ENCODE measurements at places on chromosomes 16 and 17.

GRCh38 chr17:67601897-67602296 is 115.8 kb upstream of the NOL11 start:
- DNase-seq, result no peak

DNA sequence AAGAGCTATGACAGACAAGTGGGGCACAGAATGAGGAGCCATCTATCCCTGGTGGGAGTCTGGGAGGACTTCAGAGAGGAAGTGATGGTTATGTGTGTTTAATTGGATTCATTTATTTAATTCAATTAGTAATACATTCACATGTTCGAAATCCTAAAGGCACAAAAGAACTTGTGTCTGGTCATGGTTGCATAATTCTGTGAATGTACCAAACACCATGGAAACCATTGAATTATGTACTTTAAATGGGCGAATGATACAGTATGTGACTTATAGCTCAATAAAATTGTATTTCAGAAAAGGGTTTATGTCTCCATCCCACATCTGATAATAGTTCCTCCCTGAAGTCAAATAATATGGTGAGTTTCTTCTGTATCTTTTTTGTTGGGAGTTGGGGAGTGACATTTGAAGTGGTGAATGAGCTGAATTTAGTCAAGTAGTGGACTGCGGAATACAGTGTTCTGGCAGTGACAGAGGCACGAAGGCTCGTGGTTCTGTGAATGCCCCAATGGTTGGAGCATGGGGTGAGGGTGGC is 19.8 kb upstream of the G6PC1 start:
- DNase-seq, result no peak

GRCh38 chr17:63435681-63436522 is 10.2 kb downstream of the CYB561 start:
- no peak for DNase-seq

DNA sequence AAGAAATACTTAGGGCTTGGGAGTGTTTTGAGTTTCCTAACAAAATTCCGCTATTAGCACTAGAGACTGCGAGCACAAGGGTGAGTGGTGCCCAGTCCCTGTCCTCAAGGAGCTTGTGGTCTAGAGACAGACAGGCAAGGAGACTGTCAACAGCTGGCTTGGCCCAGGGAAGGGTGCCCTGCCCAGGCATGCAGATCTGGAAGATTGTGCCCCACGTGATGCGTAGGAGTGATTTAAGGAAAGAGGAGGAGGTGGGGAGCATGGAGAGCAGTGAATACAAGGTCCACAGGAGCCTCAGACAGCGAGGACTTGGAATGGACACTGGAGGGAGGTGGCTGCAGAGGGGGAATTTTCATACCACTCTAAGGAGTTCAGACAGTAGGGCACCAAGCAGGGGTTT is 25.0 kb downstream of the SCPEP1 start:
- DNase-seq, result no peak

- DNase-seq, result no peak
Observed at GRCh38 chr16:450785-451512, 25.5 kb downstream of the RAB11FIP3 start.

DNA sequence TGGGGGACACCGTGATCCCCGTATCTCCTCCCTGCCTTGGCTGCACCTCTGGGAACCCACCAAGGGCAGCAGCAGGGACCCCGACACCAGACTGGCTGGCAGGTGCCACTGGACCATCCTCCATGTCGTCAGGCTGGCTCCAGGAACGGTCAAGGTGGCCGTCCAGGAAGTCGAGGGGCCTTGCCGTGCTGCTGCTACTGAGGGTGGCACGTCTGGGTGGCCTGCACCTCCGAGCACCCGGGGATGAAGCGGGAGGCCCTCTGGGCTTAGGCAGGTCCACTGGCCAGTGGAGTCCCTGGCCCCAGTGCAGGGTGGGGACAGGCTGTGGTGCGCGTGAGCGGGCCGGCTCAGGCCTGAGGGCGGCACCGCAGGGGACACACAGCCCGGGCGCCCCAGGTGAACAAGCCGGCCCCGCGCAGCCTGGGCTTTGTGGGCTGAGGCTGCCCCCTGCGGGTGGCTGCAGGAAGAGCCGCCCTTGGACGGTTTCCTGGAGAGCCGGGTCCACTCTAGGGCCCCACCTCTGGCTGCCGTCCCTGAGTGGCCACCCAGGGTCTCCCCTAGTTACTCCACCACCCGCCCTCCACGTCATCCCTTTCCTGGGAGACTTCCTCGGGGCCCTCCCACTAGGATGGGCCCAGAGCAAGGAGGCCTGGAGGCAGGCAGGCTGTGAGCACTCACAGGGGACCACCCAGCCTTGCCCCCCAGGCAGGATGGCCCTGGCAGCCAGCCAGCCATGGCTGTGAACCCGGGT is 42.8 kb upstream of the ZC3H18 start:
- peak; percentile 13 for DNase-seq

GRCh38 chr16:47197536-47198179 is 53.9 kb upstream of the NETO2 start:
- DNase-seq, result no peak

DNA sequence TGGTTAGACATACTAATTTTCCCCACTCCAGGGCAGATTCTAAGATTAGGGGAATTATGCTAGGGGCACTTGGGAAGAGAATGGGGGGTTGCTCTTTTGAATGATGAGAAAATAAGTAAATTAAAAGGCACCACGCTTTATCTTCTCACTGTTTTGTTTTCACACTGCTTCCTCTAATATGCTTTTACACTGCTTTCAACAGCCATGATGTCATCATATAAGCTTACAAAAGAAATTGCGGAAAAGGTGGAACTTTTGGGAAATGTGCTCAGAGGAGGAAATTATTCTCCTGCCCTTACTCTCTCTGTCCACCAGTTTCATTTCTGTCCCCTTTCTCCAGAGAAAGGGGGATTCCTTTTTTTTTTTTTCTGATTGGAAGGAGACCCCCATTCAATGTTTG is 308.2 kb downstream of the TOX3 start:
- DNase-seq, result no peak

DNA sequence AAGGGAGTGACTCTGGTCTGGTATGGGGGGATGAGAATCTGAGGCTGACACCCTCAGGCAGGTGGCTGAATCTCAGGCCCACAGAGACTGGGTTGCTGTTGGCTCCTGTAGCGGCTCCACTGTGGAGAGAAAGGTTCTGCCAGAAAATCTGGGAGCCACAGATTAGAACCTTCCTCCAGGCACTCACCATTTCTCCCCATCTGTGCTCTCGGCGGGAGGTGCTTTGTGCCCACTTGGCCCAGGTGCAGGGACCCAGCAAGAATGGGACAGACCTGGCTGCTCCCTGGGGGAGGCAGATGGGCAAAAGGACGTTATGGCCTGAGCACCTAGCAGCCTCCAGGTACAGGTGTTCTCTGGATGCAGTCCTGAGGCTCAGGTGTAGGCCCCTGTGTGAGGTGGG is 20.1 kb downstream of the RAB11FIP3 start:
- no peak for DNase-seq

DNA sequence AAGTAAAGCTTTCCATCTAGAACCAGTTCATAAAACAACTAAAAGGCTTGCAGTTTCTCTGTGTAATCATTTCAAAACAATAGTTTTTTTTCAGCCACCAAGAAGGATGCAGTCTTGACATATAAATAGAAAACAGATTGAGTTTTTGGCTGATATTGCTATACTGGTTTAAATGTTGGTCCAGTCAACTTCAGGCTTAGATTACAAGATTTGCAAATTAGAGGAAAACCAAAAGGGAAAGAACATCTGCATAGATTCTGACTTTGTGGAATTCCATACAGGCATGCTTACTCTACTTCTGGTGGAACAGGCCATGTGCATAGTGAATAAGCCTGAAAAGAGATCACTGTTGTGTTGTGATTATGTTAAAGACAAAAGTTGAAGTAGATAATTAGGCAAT is 150.3 kb downstream of the BCAS3 start:
- DNase-seq, result peak; percentile 15

DNA sequence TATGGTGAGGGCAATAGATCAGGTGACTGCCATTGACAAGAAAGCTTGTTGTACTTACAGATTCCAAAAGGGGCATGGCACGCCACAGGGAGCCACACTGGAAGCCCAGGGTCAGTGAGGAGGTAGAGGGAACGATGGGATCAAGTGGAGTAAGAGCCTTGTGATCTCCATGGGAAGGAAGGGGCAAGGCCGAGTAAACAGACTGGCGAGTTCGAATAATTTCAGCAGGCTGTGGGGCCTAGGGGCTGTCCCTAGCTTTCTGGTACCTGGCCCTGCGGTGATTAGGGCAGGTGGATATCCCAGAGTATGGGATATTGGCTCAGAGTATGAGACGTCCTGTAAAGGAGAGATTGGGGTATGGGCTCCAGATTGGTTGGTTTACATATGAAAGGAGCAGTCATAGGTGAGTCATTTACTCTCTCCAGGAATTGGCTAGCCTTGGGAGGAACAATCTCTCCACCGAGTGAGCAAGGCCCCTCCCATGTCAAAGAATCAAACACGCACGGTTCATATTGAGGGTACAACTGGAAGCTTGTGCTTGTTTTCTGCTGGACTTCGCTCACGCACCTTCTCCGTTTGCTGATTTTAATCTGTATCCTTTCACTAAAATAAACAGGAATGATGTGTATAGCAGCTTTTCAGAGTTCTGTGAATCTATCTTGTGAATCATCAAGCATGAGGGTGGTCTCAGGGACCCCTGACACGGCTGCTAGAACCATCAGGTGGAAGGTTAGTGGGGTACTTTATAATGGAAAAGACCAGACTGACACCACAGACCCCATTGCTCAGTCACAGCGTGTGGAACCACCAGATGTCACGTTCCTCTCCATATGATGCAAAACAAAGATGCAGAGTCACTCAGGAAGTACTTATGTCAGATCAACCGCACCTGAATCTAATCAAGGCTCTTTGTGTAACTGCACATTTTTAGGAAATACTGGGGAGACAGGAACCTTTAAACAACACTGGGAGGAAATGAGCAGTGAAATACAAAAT is 27.9 kb downstream of the GABARAPL2 start:
- peak; percentile 56 for DNase-seq

DNA sequence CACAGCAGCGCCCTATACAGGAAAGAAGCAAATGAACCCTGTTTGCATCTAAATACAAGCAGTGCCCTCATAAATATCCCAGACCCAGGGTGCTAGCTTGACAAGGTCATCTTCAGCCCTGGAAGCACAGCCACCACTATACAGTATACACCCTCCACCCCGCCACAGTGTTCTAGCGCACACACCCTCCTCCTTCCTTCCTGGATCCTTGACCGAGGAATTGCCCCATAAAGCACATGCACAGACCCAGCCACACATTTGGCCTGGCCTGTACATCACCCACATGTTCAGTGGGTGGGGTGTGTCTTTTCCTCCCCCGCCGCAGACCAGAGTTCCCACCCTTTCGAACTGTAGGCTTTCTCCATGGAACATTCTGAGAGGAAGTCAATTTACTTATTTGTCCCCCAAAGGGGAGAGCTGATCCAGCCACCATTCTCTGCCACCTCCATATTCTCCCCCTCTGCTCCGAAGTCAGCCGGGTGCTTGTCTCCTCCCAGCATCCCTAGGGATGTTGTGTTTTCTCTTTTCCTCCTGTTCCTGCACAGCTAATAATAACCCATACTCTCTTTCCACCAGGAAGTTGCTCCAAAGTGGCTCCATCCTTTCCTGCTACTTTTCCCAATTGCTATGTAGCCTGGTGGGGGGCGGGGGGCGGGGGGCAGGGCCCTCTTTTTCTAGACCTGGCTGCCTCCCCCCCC is 6.6 kb downstream of the ABI3 start:
- DNase-seq, result no peak

DNA sequence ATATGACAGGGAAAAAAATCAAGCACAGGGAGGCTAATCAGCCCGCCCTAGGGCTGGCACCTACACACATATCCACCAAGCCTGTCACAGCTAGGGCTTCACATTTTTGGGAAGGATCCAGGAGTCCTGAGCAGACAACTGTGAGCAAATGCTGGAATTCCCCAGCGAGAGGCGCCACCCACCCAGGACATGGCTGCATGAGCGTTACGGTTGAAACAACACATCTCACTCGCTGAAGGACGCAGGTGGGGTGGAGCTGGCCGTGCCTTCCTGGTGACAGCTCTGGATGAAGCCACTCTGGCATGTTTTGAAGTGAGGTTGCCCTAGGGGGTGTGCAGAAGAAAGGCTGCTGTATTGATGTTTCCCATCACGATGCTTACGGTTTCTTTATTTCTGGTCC is 315.1 kb upstream of the EEF2KMT start:
- DNase-seq, result no peak

GRCh38 chr17:66171692-66172091 is 20.2 kb downstream of the CEP112 start:
- no peak for DNase-seq

DNA sequence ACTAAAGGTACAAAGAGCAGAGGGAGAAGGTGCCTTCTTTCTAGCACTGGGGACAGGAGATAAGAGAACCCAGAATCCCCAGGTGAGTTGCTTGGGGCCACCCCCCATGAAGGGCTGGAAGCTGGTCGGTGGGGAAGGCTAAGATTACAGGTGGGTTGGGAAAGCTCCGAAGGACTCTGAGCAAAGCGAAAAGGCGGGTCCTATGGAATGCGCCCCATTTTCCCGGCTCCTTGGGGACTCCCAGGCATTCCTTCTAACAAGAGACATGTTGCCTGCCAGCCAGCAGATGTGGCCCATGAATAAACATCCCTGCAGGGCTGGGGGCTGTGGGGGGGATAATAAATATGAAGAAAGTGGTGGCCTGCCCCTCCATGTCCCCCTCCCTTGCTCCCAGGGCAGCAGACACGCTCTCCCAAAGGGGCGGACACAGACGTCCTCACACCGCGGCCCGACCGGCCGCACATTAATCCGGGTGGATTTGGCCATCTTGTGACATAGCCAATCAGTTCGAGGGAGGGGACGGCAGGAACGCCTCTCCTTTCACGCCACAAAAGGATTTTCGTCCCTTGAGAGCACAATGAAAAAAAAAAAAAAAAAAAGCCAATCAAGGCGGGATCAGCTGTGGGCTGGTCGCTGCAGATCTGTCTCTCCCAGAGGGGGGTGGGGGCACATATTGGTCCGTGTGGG is 98.5 kb downstream of the SOX9 start:
- DNase-seq, result no peak

GRCh38 chr17:15236281-15237105 is 28.6 kb downstream of the PMP22 start:
- DNase-seq, result no peak

DNA sequence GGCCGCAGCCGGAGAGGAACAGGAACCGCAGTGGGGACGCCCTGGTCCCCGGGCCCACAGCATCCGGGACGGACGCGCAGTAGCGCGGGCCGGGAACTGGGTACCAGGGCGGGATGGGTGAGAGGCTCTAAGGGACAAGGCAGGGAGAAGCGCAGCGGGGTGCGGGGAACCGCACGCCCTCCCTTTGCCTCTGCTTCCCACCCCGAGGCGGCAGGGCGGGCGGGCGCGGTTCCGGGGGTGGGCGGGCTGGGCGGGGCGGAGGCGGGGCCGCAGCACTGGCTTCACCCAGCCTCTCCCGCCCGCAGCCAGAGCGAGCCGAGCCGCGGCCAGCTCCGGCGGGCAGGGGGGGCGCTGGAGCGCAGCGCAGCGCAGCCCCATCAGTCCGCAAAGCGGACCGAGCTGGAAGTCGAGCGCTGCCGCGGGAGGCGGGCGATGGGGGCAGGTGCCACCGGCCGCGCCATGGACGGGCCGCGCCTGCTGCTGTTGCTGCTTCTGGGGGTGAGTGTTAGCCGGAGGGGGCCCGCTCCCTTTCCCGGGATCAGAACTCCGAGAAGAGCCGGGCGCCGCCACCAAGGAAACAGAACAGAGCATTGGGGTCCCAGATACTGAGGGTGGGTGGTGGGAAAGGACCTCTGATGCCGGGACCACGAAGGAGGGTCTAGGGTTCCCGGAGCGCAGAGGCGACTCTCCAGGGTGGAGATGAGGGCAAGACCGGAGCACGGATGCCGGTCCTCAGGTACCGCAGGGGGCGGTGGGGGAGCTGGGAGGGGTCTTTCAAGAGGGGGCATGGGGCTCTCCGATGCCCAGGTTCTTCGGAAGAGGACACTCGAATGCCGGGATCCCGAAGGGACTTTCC is at the start of gene NGFR:
Gene NGFR (plus strand): TSS at position 308 of the 856 bp plus-strand sequence. CDS start 125 bp downstream, at position 433.
- DNase-seq, result no peak

- DNase-seq, result no peak
Observed at GRCh38 chr16:57031156-57031555, 41.8 kb downstream of the NLRC5 start.
